ENCODE measurements at places on chromosomes 5 and 9.

DNA sequence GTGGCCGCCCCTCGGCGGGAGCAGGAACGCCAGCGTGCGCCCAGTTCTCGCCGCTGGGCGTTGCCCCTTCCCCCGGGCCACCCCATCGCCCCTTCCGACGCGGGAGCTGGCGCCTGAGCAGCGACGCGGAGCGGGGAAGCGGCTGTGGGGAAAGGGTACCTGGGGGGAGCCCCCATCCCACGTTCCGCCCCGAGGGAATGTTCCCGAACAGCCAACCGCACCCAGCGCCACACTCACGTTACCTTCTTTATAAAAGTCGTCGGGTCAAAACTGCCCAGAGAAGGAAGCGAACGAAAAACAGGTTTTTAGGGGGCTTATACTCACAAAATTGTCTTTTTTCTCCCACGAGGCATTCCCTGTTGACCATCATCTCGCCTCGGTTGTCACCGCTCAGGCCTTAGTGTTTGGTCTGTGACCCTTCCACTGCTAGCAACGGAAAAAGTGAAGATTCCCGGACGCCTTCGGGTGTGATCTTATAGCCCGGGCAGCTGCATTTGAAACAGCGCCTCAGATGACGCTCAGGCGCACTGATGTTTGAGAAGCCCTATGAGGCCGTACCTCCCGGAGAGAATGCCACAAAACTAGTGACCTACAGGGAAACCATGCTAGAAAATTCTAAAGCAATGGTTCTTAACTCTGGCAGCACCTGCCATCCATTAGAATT, 475 bp upstream of the GOLM1 start:
- DNase-seq = no peak

DNA sequence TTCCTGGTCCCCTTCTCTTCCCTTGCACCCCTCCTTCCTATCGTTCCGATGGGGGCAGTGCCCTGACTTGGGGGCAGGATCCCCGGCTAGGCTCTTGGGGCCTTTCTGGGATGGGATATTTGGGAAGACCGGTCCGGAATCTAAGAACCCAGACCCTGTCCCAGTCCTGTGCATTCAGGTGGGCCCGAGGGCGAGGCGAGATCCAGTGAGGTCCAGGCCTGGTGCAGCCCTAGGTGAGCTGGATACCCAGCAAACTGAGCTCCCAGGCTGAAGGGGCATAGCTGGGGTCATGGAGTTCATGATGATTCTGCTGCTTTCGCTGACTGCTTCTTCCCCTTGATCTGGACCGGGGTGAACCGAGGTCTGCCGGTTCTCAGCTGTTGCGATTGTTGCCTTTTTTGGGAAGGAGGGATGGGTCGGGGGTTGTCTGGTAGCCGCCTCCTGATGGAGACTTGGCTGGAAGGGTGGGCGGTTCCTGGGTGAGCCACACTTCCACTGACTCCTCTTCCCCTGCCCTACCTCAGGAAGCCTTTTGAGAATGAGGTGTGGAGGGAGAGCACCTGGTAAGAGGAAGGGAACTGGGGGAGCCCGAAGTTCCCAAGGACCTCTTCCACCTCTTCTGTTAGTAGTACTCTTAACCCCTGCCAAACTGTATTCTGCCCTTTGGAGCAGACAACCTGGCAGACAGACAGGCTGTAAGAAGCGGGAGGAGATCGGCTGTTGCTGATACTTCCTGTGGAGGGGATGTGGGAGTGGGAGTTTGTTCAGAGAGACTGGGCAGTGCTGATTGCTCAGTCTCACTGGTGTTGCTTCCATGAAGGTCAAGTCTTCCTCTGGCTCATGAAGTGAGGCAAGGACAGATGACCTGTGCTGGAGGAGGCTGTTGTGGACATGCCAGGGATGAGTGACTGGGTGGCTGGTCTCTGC, 1.0 kb downstream of the LRRC8A start:
- no peak for DNase-seq

GRCh38 chr9:5002811-5003210, 17.7 kb downstream of the JAK2 start:
- DNase-seq = no peak

GRCh38 chr9:35519692-35520363, 29.9 kb downstream of the RUSC2 start:
- no peak for DNase-seq

DNA sequence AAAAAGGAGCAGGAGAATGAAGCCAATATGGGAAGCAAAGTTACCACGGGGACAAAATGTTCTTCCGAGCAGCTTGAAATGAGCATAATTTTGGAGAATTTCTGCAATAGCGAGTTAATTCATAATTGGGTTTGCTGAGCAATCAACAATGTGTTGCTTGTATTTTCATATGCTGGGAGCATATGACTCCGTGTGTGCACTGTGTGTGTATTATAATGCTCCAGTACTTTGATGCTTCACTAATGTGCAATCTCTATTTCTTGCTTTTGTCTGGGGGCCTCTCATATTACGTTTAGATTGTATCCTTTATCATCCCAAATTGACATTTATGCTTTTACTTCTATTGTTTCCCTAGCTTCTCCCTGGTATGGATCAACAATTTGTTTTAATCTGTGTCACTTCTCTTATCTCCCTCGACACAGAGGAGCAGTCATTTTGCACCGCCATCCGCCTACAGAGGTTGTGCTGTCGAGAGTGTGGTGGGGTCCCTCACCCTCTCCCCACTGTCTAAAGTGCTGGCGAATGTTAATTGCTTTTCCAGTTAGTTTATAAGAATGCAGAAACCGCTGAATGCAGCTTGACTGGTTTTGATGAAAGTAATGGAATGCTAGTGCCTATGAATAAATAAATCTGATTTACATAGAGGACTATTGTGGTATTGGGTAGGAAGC, 372.5 kb upstream of the WWC1 start:
- no peak for DNase-seq

GRCh38 chr9:109473329-109473728, 24.8 kb downstream of the PTPN3 start:
- no peak for DNase-seq

DNA sequence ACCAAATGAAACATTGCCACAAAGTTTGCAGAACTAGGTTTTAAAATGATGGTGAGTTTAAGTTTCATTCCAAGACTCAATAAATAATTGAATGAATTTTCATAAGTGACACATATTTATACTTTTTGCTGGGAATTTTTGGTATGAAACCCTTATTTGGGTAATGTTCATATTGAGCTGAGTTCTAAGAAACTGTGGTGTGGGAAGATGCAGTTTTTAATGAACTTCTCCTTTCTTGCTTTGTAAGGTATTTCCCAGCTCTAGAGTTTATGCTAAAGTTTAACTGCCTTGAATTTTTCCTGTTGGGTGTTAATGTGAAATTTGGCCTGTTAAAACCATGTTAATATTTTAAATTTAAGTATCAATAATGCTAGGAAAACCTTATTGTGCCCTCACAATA, 15.1 kb downstream of the RABGAP1 start:
- no peak for DNase-seq

GRCh38 chr9:99375481-99375880, 153.4 kb downstream of the SEC61B start:
- DNase-seq = no peak

DNA sequence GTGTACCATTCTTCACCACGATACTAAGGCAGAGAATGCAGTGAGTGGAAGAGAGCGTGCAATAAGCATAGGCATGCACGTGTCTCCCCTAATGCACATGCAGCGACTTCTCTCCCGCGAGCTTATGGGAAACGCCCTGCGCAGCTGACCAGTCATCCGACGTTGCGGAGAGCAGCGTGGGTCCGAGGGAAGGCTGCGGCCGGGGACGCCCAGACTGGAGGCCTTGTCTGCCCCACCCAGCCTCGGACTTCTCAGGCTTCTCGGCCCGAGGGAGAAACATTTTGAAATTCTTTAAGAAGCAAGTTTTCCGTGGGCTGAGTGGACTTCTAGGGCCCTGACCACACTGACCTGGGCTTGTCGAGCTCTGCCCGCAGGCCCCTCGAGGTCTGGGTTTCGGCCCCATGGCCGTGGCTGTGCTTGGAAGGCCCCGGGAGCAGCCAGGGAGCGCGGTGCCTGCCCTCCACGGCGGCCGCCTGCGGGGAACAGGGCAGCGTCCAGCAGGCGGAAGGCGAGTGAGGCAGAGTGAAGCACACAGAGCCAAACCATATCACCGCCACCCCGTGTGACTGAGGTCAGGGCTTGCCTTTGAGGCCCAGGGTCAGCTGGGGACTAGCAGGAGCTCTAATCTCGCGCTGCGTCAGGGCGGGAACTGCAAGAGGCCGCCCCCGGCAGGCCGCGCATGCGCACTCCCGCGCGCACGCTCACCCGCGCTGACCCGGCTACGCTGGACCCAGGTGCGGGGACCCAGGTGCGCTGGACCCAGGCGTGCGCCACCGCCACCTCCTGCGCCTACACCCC, 60.0 kb upstream of the IRX1 start:
- no peak for DNase-seq

DNA sequence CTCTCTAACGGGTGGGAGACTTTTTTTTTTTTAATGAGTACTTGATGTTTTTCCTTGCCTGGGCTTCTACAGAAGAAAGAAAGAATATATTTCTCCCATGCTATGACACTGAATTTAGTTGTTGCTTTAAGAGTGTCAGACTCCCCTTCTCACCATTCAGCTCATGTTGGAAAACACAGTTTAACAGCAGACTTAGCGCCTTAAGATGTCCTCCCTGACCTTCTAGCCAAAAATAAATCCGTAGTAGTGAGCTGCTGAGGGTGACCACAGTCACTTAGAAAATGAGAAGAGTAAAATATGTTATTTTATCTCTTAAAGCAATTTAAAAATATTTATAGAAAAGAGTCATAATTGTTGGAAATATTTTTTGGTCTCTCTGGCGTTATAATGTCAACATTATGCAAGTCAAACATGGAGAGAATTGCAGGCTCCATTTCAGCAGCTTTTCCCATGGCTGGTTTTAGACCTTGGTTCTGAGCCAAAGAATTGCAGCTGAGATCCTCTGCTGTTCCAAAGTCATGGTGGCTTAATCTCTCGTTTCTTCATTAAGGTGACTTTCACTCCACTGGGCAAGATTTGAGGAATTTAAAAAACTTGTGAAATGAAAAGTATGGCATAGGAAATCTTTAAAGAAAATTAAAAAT, 143.5 kb downstream of the GHR start:
- DNase-seq = no peak

GRCh38 chr5:106720367-106720766, 950.4 kb downstream of the EFNA5 start:
- DNase-seq = no peak

DNA sequence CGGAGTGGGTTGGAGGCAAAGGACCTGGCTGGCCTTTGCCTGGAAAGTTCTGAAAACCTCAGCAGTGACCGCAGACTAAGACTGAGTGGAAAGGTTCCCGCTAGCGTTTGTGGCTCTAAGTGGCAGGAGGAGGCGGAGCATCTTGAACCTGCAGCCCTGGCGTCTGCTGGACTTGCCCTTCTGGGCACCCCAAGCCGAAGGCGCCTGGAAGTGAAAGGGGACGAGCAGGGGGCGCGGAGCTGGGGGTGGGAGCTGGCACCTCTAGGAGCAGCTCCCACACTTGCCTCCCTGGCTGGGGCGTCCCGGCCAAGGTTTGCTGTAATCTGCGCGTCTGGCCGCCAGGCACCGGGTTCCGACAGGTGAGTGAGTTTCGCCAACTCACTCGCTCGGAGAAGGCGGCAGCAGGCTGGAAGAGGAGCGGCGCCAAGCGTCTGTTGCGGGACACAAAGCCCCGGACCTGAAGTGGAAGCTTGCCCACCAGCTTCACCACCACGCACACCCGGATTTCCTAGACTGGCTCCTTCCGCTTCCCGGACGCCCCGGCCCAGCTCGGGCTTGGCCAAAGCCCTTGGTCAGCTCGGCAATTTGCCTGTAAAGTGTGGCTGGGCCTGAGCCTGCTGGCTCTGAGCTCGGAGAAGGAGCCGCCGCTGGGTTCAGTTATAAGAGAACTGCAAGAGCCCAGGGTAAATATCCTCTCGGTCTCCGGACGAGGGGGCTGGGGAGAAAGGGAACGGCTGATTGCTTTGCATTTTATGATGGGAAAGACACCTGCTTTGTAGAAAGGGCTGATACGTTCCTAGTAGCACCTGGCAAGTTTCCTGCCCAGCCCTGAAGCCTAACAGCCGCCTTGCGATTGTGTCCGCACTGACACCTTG, at the start of gene GNA14:
GNA14 (minus strand) TSS at position 89 of the 875 bp plus-strand sequence. CDS start 529 bp downstream, outside the sequence.
- no peak for DNase-seq

GRCh38 chr9:127278372-127278771, 13.8 kb downstream of the GARNL3 start:
- no peak for DNase-seq

DNA sequence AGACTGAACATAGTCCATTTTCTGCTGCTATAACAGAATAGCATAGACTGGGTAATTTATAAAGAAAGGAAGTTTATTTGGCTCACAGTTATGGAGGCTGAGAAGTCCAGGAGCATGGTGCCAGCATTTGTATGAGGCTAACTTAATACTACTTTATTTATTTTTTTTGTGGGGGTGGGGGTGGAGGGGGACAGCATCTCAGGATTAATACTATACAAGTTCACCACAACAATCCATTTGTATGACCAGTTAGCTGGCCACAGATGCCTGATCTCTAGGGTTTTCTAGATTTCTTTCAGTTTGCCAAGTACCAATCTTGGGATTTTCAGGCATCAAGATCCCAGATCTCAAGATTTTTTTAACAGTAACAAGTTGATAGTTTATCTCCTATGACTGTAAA, 20.3 kb downstream of the ANGPTL2 start:
- no peak for DNase-seq

GRCh38 chr5:146825033-146825432, 53.5 kb downstream of the PPP2R2B start:
- no peak for DNase-seq

DNA sequence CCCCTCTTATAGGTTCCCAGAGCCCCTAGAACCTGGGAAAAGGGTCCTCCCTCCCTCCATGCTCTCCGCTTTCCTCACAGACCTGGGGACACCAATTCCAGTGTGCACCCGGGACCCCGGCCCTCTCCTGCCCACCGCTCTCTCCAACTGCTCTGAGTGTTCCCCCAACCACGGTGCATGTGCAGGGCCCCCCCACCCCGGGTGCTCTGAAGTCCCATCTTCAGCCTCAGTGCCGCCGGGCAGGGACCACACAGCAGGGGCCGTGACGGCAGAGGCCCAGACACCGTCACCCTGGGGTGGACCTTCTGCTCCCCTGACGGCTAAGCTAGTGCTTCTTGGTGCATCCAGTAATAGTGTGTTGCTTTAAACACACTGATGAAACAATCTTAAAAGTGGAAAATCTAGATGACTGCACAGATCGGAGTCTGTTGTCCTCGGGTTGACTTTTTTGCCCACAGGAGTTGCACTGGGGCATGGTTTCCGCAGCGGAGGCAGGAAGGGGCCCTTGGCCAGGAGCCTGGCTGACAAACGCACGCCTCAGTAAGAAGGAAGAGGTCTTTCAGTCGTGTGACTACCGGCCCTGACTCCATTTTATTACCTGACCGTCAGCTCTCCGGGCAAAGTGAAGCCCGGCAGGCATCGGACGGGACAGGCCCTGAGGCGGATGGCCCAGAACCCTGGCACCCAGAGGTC, 36.2 kb upstream of the SLC6A3 start:
- no peak for DNase-seq

DNA sequence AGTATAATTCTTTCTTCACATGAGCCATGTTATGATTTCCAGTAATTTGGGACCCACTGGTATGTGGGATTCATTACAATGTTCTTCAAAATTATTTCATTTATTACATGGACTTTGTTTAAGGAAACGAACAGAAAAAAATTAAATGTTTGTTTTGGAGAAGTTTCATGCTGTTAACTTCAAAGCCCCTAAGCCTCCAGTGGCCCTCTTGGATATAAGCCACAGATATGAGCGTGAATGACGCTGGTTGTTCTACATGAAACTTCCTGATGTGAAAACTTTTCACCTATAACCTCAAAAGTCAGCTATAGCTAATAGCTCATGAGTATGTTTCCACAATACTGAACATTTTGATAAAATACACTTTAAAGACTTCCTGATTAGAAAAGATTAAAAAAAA, 334.2 kb downstream of the PDE4D start:
- DNase-seq = no peak

- no peak for DNase-seq
Observed at GRCh38 chr5:118946138-118946800, 42.1 kb downstream of the DTWD2 start.
